ENCODE measurements at places on chromosomes 12 and 14. TPM values are rescaled to one million over a fixed set of nuclear protein-coding genes. Genes with fewer than 3 reads are reported as not detected.

The ART4 gene
- not detected for total RNA-seq

The HOXC10 gene
- total RNA-seq = 2.8 TPM

The RAB21 gene
- total RNA-seq = 37.3 TPM

The TSHR gene
- total RNA-seq = not detected

The AREL1 gene
- 27.1 TPM for total RNA-seq

The C1QL4 gene
- total RNA-seq = 3.4 TPM

The GLI1 gene
- 9.9 TPM for total RNA-seq

The NTF3 gene
- total RNA-seq = not detected

The LRP1-AS gene
- not detected for total RNA-seq

The BEST3 gene
- total RNA-seq = 1.1 TPM

The KRT77 gene
- total RNA-seq = not detected

The SLC25A21 gene
- total RNA-seq = 1.6 TPM

All from A549 treated with CpdA at 1 μM for 4 hours (cell line).